ENCODE measurements at places on chromosomes 2 and 18.

- no peak for DNase-seq
Observed at GRCh38 chr2:64672708-64673107, 19.0 kb upstream of the SERTAD2 start.

DNA sequence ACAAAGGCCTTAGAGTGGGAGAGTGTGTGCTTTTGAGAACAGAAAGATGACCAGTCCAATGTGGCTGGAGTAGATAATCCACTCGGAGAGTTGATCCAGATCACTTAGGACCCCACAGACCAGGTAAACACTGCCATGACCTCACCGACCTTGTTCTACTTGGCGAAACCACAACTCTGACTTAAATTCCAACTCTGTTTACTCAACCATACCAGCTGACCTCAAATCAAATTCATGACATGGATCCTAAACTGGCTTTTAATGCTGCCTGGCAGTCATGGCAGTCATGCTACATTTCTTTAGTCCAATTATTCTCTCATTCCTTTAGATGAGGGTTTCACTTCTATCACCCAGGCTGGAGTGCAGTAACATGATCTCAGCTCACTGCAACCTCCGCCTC lies 347.1 kb upstream of the FAM98A start:
- no peak for DNase-seq

DNA sequence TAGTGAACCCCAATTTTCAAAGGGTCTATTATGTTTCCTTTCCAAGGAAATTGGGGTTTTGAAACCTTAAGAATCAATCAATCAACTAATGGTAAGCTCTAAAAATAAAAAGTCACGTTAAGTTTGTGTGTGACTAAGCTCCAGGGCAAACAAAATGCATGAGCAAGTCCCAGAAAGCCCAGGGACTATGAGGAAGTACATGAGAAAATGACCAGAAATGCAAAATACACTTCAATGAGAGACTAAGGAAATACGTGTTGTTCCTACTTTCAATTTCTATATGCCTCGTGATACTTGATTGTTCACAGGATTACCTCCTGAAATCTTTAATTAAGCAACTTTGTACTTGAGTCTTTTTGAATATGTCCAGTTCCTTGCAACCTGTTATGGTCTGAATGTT lies 684.4 kb upstream of the SYT4 start:
- no peak for DNase-seq

- DNase-seq = no peak
Observed at GRCh38 chr18:57925706-57926105, 118.3 kb upstream of the NEDD4L start.

DNA sequence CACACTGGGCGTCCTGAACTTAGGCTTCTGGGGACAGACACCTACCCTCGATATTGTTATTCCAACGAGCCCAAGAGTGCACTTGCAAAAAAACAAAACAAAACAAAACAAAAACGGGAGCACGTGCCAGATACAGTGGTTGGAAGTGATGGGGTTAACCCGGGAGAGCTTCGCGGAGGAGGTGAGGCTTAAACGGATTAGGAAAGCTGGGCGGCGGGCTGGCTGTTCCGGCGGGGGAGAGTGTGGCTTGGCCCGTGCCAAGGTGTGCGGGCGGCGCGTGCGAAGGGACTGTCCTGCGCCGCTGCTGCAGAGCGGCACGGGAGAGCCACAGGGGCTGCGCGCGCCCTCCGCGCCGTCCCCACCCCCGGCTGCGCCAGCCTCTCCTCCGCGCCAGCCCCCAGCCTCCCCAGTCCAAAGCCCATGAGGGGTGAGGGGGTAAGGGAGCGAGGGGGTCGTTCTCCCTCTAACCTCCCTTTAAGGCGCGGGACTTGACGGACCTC lies 1.5 kb upstream of the SLC30A3 start:
- DNase-seq = peak; percentile 21

- DNase-seq = no peak
Observed at GRCh38 chr2:154960802-154961583, 262.5 kb downstream of the KCNJ3 start.

- DNase-seq = no peak
Observed at GRCh38 chr2:232232915-232233314, 145.6 kb upstream of the ALPP start.

GRCh38 chr18:68841301-68841700 lies 43.4 kb downstream of the CCDC102B start:
- no peak for DNase-seq

- DNase-seq = peak; percentile 71
Observed at GRCh38 chr2:27754138-27754588, 17.4 kb upstream of the MRPL33 start.

Measured in activated naive CD8-positive, alpha-beta T cell treated with anti-CD3 and anti-CD28 coated beads for 36 hours (primary cell).